NCI-H1930 (cell line): ENCODE measurements at places on chromosomes 1 and 21.
A peak's percentile ranks its signal among the peaks of the same experiment; 100 is the strongest.

DNA sequence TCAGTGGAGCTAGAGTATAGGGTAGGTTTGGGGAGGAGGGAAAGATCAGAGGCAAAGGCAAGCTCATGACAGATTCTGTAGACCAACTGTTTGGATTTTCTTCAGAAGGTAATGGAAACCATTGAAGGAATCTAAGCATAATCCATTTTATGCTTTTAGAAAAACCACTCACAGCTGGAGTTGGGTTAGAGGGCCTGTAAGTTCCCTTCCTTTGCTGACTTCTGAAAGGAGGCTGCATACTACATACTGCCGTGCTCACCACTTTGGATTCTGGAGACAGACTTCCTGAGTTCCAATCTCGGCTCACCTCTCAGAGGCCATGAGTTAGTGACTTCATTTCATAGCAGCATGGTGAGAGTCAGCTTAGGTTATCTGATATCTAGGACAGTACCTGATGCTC lies 6.4 kb upstream of the SYT2 start:
- DNase-seq, result no peak

- no peak for DNase-seq
Measured at GRCh38 chr1:33616780-33617179, 144.3 kb downstream of the ZSCAN20 start.

GRCh38 chr1:203954788-203955552 lies 93.6 kb downstream of the SNRPE start:
- DNase-seq, result no peak

DNA sequence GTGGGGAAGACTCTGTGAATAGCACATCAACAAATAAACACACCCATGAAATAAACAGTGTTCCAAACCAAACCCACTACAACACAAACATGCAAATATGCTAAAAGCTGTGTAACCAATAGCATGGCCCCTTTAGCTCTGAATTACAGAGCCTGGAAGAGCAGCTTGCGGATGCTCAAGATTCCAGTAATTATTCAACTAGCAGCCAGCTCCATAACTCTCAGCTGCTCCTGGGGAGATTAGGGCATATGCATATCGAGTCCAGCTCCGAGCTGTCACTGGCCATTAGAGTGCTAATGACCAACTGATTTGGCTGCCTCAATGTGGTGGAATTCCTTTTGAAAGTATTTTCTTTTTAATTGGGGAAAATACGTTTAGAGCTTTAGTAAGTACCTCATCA lies 207.1 kb downstream of the HHAT start:
- DNase-seq, result no peak

GRCh38 chr1:36824390-36824861 lies 209.9 kb downstream of the GRIK3 start:
- DNase-seq, result no peak

GRCh38 chr1:162537216-162537615 lies 24.3 kb upstream of the UAP1 start:
- no peak for DNase-seq

DNA sequence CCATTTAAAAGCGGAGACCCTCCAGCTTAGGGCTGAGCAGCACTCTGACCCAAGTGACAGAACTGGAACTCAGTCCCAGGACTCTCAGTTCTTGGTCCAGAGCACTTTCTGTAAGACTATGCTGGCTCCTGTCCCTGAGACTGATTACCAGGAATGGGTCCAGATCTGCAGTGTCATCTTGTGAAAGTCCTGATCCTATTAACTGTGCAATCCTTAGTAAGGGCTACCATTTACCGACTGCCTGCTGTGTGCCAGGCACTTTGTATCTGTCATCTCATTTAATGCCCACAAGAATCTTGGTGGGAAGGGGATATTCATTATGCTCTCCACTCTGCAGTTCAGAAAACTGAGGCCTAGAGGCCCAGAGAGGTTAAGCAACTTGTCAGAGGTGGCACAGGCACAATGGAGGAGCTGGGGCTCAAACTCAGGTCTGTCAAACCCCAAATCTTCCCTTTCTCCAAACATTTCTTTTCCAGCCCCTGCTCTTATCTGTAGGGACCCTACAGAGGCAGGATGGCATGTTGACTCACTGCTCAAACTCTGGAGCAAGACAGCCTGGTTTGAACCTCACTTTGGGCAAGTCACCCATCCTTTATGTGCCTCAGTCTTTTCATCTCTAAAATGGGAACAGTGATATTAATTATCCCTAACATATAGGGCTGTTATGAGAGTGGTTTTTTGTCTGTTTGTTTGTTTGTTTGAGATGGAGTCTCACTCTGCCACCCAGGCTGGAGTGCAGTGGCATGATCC lies 57.6 kb upstream of the IFNLR1 start:
- DNase-seq, result no peak

GRCh38 chr1:34055818-34056217 lies 109.2 kb downstream of the CSMD2 start:
- no peak for DNase-seq

DNA sequence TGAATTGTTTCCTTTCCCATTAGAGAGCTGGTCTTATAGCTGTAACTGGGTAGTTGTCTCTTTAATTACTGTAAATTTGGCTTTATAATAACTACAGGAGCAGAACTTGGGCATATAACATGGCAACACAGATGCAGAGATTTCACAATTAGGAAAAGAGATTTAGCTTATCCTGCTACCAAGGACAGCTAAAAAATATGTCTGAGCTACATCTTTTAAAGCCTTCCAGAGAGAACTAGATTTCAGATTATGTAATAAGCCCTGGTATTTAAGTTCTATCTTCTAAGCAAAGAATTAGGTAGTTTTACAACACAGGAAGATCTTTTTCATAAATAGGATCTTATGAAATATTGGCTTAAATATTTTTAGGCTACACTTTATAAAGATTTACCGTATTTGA lies 313.8 kb downstream of the S1PR1 start:
- DNase-seq, result no peak

GRCh38 chr1:66402194-66402593 lies 131.8 kb upstream of the SGIP1 start:
- DNase-seq, result no peak

- no peak for DNase-seq
Measured at GRCh38 chr1:40803902-40804301, 20.3 kb downstream of the KCNQ4 start.

GRCh38 chr21:26052057-26052456 lies 118.5 kb downstream of the APP start:
- no peak for DNase-seq

- no peak for DNase-seq
Measured at GRCh38 chr1:55928576-55928975, 650.8 kb downstream of the PLPP3 start.

DNA sequence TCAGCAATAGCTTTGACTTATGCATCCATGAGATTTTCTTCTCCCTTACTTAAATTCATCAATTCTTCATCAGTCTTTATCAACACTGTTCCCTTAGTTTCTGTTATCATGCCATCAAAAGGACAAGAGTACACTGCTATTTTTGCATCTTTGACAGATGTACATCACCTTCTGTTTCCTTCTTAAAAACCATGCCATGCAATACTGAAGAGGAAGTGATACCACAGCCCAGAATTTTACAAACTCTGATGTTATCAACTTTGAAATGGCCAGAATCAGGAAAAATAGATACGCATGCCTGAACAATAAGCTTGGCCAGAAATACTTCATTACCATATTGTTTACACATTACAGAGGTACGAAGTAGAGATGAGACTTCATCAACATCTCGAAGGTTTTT lies 21.1 kb downstream of the FMO5 start:
- no peak for DNase-seq

- DNase-seq, result no peak
Measured at GRCh38 chr1:185363205-185363604, 46.2 kb upstream of the IVNS1ABP start.

GRCh38 chr1:157021688-157022087 lies 23.9 kb downstream of the ARHGEF11 start:
- DNase-seq, result no peak

GRCh38 chr1:8138673-8139072 lies 112.6 kb upstream of the ERRFI1 start:
- no peak for DNase-seq

DNA sequence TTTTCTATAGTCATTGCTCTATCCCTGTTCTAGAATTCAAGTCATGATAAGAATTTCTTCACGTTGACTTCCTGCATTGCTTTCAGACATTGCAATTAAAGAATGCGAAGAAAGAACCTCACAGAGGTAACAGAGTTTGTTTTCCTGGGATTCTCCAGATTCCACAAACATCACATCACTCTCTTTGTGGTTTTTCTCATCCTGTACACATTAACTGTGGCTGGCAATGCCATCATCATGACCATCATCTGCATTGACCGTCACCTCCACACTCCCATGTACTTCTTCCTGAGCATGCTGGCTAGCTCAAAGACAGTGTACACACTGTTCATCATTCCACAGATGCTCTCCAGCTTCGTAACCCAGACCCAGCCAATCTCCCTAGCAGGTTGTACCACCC lies 10.6 kb downstream of the APCS start:
- no peak for DNase-seq

GRCh38 chr1:3555131-3555920 lies 56.0 kb downstream of the MEGF6 start:
- no peak for DNase-seq

GRCh38 chr21:33024201-33025103 lies 1.3 kb upstream of the OLIG2 start:
- DNase-seq, result no peak

DNA sequence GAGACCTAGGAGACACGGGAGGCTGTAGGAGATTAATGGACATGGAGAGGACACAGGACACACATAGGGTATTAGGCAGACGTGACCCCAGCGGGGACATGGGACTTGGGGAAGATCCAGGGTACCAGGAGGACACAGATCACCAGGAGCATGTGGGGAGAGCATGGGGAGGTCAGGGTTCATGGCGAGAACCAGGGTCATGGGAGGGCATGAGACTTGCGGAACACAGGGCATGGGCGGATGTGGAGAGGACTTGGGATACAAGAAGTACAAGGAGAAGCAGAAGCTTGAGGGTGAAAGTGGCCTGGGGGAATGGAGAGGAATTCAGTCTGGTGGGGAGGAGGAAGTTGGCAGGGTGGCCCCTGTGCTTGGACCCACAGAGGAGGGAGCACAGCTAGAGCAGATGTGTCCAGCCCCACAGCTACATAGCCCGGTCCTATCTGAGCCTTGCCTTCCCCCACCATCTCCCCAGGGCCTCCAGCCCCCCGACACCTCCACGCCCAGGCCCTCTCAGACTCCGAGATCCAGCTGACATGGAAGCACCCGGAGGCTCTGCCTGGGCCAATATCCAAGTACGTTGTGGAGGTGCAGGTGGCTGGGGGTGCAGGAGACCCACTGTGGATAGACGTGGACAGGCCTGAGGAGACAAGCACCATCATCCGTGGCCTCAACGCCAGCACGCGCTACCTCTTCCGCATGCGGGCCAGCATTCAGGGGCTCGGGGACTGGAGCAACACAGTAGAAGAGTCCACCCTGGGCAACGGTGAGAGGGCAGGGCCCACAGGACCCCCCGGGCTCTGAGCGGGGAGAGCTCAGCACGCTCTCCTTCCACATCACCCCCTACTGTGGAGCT lies 12.1 kb downstream of the TIE1 start:
- no peak for DNase-seq

DNA sequence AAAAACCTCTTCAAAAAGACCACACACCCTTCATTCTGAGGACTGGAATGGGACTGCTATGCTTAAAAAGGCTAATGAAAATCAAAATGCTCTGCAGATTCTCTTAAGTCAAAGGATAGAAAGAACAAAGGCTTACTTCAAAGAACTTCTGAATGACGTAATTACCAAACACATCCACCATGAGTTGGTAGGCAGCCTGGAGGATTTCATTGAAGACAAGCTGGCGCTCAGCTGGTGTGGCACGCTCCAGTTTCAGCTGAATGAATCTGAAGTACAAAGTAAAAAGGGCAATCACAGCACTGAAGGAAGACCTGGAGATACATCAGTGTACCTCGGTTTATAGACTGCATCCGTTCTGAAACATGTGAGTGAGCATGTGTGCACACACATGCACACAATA lies 43.5 kb upstream of the SDC3 start:
- no peak for DNase-seq

GRCh38 chr1:62187548-62187947 lies 7.1 kb upstream of the L1TD1 start:
- DNase-seq, result no peak

DNA sequence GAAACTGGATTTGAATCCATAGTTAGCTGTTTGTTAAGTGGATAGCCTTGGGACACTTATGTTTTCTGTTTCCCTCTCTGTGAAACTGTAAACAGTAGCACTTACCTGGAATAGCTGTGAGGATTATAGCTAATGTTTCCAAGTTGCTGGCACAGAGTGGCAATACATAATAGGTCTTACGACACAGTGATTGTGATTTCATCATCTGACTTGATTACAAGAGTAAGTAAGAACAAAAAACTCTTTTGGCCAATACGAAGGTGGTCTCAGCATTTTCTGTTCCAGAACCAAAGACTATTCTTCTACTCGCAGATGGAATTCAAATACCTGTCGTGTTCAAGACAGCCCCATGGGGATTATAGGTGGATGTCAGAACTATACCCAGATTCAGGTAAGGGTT lies 2.1 kb downstream of the C8B start:
- peak; percentile 13 for DNase-seq

DNA sequence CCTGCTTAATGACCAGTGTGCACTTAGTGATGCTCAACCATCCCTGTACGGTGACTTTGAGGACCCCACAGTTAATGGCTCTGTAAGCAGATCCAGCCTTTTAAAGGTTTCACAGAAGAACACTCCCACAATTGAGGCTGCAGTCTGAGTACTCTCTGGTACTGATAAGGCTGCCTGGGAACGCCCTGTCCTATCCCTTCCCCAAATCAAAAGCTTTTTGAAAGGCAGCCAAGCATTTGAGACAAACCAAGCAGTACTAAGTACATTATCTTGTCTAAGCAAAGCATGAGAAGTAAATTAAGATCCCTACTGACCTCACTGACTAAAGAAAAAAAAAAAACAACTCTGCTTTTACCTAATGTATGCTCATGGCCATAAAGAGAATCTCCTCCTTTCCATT lies 60.7 kb downstream of the SH3GLB1 start:
- no peak for DNase-seq

DNA sequence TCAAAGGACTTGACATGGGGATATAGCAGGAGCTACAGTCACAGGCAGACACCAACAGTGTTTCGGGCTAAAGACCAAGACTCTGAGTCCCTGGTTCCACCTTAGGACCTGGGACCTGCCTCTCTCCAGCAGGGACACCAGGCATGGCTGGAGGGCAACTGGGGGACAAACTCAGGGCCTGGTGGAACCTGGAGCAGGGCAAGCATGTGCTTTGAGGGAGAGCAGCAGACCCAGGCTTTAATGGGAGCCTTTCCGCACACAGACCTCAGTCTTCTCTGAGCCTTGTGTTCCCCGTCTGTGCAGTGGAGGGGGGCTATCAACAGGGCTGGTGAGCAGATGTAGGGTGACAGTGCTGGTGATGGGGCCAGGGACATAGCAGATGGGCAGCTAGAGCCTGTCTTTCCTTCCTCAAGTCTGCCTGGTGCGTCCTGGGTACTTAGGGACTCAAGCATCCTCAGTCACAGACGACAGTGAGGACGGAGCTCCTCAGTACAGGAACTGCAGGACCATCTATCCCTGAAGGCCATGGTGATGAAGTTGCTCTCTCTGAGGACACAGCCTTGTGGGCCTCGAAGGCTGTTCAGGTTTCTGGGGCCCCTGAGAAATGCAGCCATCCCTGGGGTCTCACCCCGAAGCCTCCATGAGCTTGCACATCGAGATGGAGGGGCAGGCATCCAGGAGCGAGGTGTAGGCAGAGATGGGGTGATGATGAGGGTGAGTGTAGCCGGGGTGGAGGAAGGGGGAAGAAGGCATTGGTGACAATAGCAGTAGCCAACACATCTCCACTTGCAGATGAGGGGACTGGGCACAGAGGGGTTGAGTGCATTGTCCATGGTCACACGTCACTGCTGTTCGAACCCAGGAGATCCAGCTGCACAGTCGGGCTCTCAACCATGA lies 593.4 kb downstream of the PTPRU start:
- no peak for DNase-seq

- DNase-seq, result no peak
Measured at GRCh38 chr1:26768755-26769154, 19.0 kb upstream of the PIGV start.
